ENCODE measurements at places on chromosomes 12 and 14.

DNA sequence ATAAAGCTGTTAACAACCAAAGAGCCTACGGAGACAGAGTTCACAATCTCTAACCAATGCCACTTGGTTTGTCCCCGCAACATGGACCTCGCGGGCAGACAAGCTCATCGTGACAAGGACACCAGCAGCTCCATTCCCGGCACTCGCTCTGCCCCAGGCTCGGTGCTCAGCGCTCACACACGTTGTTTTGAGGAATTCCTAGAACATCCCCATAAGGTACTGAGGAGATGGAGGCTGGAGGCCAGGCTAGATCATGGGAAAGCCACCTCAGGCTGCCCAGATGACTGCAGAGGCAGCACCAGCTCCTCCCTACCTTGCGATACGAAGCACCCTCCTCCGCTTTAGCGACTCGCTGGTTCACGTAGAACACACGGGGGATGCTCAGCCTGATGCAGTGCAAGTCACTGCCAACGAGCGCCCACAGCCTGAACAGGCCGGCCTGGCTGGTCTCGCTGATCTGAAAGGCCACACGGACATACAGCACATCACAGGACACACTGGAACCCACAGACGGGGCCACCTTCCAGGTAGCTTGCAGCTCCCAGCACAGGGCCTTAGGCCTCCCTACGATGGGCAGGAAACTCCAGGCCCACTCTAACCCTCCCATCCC lies 30.1 kb downstream of the P2RX2 start:
- DNase-seq, result no peak

- DNase-seq, result no peak
Observed at GRCh38 chr12:117188961-117189724, 1.1 kb downstream of the FBXO21 start.

- DNase-seq, result no peak
Observed at GRCh38 chr14:92597906-92598905, 84.6 kb downstream of the RIN3 start.

GRCh38 chr12:56801661-56802622 lies 38.8 kb downstream of the HSD17B6 start:
- no peak for DNase-seq

- DNase-seq, result no peak
Observed at GRCh38 chr12:108914121-108914531, 34.2 kb downstream of the DAO start.

GRCh38 chr14:71600309-71600708 lies 331.9 kb upstream of the RGS6 start:
- no peak for DNase-seq

DNA sequence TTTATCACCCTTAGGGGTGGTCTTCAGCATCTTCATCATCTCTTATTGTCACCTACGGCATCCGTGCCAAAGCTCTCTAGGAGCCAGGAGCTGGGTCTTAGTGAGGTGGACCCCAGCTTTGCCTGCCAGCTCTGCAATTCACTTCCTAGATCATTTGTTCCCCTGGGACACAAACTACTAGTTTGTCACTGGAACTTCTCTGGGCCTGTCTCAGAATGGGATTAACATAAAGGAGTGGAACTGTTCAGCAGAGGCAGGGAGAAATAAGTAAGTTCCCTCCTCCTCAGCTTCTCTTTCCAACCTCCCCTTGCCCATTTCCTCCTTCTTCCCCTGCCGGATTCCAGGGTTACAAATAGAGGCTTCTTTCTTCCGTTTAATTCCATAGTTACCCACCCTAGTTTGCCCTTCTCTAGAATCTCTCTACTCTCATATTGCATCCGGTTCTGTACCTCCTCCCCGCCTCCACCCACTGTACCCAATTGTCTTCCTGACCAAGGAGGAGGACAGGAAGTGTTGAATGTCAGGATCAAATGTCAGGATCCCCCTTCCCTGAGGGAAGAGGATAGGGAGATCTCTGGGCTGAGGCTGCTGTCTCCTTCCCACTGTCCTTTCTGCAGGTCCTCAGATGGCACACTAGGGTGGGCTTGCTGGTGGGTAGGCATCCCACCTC lies 25.0 kb downstream of the LARP4 start:
- no peak for DNase-seq

DNA sequence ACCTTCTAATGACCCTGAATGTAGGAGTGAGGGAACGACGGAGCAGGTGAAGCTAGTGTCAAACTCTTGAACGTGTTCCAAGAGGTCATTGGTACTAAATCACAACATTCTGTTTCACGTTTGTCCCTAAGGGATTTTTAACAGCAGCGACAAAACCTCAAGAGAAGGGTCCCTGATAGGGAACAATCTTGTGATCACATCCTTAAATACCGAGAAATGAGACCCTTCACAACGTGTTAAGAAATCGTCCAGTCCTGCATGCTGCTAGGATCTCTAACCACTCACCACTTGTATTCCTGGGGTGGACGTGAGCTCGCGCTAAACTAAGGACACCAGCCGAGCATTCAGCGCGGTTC lies 134.1 kb upstream of the KRAS start:
- DNase-seq, result no peak

DNA sequence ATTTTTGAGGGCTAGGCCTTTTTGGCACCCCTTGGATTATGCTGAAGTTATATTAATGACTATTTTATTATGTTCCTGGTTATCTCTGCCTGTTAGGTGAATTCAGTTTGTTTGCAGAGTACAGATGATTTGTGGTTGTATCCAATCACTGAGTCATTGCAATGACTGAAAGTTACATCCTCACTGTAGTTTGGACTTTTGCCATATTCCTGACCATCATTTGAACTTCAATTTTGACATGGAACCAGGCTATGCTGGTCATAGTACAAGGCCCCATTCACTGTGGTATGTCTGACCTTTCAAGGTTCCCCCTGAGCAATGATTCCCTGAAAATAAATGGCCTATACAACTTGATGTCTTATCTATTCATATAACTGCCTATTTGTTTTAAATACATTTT lies 621.0 kb downstream of the CCER1 start:
- DNase-seq, result no peak

DNA sequence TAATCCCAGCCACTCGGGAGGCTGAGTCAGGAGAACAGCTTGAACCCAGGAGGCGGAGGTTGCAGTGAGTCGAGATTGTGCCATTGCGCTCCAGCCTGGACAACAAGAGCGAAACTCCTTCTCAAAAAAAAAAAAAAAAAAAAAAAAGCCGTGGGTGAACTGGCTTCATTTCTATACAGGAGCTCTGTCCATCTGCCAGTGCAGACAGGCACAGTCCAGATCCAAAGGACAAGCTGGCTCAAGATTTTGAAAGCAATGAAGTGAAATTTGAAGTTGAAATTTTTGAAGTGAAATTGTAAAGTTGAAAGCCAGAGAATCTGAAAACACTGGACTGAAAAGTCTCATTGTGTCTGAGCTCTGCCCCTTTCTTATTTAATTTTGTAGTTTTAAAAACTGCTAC lies 134.7 kb downstream of the CALM1 start:
- DNase-seq, result no peak

DNA sequence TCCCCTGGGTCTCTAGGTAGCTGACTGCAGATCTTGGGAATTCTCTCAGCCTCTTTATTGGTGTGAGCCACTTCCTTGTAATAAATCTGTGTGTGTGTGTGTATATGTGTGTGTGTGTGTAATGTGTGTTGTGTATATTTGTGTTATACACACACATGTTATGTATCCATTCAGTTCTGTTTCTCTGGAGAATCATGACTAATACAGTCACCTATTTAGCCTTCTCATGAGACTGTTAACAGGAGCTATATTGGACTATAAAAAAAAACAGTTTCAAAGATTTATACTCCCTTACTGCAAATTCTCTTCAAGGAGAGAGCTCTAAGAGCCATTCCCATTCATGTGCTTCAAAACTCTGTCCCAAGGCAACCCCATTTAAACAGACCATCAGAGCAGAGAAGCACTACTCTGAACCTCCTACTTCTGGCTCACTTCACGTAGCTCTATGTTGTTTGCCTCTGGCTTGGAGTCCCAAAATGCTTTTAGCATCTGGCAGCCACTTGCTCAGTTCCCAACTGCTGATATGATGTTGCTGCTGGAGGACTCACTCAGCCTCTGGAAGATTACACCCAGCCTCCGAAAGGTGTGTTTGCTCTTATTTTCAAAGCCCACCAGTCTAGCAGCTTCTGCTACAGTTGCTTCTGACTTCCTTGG lies 48.7 kb upstream of the KITLG start:
- no peak for DNase-seq

Measured in activated T-cell treated with anti-CD3 and anti-CD28 coated beads for 48 hours (primary cell).